ENCODE measurements at places on chromosomes 12 and 14.
A peak's percentile ranks its signal among the peaks of the same experiment; 100 is the strongest.

GRCh38 chr12:24937553-24938244 lies 11.2 kb downstream of the BCAT1 start:
- DNase-seq, result no peak

DNA sequence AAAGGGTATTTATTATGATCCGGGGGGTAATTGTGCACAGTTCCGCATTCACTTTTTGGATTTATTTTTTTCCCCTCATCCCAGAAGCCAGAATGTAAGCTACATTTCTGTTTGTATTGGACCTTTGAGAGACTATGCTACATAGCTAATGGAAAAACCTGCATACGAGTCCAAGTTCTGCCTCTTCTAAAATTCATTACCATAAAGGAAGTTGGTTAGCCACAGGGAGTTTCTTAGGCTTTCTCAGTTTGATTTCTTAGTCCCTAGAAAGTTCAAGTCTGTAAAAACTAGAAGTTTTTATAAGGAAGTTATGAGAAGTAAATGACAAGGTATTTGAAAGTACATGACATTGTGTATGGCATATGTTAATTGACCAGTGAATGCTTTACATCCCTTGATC lies 138.7 kb downstream of the PDE3A start:
- DNase-seq, result no peak

DNA sequence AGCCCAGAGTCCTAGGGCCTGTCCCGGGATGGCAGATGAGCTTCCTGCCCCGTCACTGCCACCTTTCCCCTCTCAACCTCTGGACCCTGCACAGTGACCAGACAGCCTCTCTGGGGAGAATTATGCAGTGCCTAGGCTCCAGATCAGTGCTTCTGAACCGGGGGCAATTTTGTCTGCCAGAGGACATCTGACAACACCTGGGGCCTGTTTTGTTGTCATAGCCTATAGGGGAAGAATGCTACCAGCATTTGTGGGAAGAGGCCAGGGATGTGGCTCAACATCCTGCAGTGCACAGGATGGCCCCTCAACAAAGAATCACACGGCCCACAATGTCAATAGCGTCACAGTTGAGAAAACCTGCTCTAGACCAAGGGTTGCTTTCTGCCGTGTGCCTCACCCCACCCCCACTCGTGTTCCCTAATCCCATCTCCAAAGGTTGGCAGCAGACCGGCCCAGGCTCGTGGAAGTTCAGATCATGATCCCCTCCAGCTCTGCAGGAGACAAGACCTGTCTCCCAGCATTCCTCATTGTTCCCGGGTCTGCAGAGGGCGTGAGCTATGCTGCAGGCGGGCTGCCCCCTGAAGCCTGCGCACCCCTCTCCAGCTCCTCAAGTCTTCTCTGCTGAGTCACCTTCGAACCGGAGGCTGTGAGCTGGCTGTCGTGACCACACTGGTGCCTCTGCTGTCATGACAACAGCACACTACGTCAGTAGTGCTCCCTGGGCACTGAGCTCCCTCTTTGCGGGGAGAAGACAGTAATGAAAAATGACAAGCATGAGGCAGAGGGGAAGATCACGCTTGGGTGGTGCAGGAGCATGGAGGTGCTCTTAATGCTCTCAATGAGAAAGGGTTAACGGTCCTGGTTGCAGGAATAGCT lies 2.0 kb upstream of the GAPDH start:
- no peak for DNase-seq

GRCh38 chr14:82642425-82642824 lies 1108.8 kb upstream of the SEL1L start:
- DNase-seq, result no peak

GRCh38 chr14:43894534-43894933 lies 612.5 kb downstream of the FSCB start:
- DNase-seq, result no peak

DNA sequence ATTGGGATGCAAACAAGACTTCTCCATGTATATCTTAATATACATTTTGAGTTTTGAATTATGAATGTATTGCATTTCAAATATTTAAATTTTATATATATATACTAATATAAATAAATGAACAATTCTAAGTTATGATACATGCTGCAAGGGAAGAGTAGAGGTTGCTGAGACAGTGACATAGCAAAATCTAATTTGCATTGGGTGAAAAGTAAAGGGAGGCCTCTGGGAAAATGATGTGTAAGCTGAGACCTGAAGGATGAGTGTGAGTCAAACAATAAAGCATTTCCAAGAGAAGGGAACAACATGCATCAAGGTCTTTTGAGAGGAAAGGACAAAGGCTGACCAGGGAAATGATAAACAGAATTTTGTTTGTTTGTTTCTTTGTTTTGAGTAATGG lies 62.9 kb upstream of the PTPRQ start:
- DNase-seq, result no peak

- no peak for DNase-seq
These were observed 144.6 kb upstream of the CDKN3 start for GRCh38 chr14:54252072-54252730.

- DNase-seq, result no peak
These were observed 78.5 kb downstream of the TMEM117 start for GRCh38 chr12:43914391-43914790.

DNA sequence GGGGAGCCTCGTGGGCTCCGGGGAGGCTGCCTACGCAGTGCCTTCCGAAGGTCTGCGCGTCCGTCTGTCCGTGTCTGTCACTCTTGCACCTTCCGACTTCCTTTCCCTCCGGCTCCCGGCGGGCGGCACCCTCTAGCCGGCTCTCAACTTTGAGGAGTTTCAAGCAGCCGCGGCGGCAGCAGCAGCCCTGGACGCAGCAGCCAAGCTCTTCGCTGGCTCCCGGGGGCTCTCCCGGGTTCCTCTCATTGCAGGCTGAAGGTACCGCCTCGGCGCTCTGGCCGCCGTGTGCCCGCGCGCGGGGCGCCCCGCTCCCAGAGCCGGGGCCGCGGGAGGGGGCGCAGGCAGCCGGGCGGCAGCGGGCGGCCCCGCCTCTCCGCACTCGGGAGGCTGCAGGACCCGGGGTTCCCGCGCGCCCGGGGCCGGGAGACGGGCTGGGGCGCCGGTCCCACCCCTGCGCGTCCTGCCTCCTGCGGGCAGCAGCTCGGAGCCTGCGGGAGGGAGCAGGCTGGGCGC lies at the start of the genes AMIGO2 and PCED1B:
Gene AMIGO2 (minus strand): TSS at position 492 of the 513 bp plus-strand sequence. CDS start 957 bp downstream, outside the sequence.
Gene PCED1B (plus strand): TSS at position 154 of the 513 bp plus-strand sequence. CDS start 155,443 bp downstream, outside the sequence.
- peak; percentile 46 for DNase-seq

DNA sequence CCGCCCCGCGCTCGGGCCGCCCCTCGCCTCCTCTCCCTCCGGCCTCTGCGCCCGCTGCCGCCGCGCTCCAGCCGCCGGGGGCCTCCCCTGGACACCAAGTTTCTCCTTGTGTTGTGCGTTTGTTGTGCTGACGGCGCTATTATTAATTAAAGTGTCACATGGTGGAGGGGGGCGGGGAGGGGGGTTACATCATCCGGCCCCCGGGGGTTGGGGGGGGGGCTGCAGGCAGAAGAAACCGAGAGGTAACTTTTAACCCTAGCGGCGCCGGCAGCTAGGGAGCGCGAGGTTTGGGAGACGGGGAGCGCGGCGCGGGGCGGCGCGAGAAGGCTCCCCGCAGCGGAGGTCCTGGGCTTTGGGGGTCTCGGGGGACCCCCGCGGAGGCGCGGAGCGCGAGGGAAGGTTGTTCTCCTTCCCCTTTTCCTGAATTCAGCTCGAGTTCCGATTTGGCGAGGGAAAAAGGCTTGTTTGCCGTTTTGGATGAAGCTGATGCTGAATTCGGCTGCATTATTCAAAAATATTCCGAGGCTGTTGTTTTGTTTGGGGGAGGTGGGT lies at the start of gene HRK:
Gene HRK (minus strand): TSS at position 117 of the 552 bp plus-strand sequence. CDS start 134 bp downstream, outside the sequence.
- no peak for DNase-seq

GRCh38 chr12:109592905-109593272 lies 19.3 kb downstream of the MVK start:
- DNase-seq, result no peak

- no peak for DNase-seq
These were observed 51.4 kb downstream of the BDKRB1 start for GRCh38 chr14:96307434-96307833.

Measured in stimulated activated CD8-positive, alpha-beta memory T cell treated with anti-CD3 and anti-CD28 coated beads, Interleukin-4, amount 100 ng/mL, for 1 hour (primary cell).